Endothelial cell of umbilical vein (primary cell): ENCODE measurements at places on chromosomes 7 and 10.
A peak's percentile ranks its signal among the peaks of the same experiment; 100 is the strongest.

DNA sequence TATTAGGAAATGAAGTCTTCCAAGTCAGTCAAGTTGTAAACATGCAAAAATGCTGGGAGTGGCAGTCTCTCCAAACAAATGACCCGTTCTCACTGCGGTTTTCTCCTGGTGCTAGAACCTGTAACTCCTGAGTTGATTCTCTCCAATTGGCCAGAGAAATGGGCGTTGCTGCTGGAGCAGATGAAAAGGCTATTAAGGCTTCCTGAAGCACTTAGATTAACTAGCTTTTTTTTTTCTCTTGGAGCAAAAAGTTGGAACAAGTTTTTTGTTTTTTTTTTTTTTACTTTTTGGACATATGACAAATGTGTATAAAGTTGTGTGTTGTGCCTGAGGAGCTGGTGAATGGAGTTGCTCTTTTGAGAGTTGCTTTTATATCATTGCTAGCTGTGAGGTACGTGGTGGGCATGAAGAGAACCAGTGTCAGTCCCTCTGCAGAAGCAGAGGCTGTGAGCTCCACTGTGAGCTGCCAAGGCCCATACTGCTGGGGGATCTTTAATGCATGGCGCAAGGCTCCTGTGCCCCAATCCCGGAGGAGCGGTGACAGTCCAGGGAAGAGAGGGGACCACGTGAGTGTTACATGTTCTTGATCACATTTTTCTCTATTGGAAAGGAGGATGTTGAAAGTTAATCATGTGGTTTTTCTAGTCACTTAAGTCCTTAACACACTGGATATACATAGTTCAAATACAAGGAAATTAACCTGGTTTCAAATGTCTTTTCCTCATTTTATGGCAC, 393.6 kb upstream of the GALNT17 start:
- no peak for DNase-seq

GRCh38 chr7:28850699-28851098, 107.4 kb downstream of the TRIL start:
- no peak for DNase-seq

GRCh38 chr10:90930971-90931871, 10.3 kb upstream of the ANKRD1 start:
- peak; percentile 92 for DNase-seq

DNA sequence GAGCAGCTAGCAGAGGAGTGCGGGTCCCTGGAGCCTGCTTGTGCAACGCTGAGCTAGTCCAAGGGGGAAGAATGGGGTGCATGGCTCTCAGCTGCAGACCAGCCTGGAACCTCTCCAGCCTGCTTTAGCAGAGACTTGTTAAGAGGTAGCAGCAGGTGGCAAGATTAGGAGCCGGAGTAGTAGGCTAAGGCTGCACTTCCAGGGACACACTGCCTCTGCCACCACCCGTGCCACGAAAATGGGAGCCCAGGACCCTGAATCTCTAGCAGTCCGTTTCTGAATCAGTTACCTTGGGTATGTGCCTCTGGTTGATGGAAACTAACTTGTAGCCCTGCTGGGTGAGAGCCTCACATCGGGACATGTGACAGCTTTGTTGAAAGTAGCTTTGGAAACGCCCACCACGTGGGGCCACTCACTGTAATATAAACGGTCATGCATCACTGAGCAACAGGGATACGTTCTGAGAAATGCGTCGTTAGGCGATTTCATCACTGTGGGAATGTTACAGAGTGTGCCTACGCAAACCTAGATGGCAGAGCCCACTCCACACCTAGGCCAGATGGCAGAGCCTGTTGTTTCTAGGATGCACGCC, 25.9 kb downstream of the HTRA1 start:
- DNase-seq = no peak

- DNase-seq = no peak
These were observed 108.9 kb downstream of the NKX6-2 start for GRCh38 chr10:132677096-132677472.

- DNase-seq = no peak
These were observed 96.7 kb upstream of the BET1 start for GRCh38 chr7:94100723-94101345.

DNA sequence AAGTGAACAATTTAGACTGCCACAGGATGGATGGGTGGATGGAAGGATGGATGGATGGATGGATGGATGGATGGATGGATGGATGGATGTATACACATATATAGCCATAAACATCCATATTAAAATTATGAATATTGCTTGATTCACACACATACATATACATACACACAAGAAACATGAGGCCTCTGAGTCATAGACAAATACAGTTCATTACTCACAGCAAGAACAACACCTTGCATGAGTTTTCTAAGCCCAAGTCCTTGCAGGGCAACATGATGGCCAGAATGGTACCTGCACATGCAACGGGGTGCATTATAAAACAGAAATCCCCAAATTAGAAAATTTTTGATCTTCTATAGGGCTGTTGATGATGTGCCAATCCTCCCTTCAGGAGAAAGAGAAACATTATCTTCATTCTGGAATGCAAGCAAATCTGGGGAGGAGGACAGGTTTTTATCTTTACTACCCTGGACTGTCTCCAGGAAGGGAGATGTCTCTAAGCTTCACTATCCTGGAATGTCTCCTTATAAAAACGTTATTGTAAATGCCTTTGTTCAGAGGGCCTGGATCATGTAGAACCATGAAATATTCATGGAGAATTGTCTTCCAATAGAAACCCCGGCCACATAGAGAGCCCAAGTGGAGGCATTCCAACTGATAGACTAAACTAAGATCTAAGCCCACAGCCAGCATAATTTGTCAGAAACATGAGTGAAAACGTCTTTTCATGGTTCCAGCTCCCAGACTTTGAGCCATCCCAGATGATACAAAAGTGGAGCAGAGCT, 238.6 kb upstream of the LRRN3 start:
- no peak for DNase-seq

DNA sequence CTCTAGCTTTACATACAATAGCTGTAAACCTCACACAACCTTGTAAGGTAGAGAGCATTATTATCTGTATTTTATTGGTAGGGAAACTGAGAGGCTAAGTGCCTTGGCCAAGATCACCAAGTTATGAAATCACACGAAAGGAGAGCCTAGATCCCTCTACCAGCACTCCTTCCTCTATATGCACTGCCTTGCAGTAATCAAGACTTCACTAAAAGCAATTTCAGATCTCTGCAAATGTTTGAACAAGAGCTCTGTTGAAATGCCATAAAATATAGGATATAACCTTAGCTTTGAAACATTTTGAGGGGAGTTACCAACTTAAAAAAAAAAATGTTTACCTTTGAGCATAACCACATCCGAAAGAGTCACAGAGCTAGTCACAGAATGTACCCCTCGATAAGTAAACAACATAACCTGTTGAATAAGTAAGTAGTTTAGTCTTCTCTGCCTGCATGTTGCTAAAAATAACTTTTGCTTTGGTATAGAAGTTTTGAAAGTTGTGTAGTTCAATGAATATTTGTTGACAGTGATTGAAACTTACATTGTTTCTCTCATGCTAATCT, 709.4 kb downstream of the AUTS2 start:
- DNase-seq = no peak

DNA sequence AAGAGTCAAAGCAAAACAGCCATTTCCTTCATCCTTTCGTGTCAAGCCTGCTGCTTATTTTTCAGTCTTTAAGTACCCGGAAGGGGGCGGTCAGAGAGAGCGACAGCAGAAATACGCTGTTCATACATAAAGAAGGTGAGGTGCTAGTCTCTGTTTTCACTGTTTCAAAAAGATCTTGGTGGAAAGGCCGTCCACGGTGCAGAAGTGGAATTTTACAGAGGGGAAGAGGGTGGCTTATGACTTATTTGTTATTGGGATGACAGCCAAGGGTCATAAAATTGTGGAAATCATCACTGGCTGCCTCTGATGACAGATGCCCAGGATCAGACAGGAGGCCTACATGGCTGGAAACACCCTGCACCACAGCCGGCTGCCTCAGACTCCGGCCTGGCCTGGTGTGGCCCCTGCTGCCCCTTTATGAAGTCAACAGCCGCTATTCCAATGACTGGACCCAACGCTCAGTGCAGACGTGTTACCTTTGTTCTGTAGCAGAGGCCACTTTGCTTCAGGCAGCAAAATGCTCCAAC, 57.0 kb downstream of the HIPK2 start:
- DNase-seq = peak; percentile 95

DNA sequence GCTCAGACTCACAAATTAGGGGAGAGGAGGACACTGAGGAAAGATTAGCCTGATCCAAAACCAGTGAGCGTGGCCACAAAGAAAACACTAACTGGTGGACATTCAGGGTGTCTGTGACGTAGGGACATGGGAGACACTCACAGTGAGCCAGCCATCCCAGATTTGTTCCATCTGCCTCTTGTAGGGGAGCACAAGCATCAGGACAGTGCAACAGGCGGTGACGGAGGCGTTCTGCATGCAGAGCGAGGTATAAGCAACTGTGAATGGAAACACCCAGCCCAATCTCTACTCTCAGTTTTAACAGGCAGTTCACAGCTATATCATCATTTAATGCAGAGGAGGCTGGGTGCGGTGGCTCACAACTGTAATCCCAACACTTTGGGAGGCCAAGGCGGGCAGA, 52.8 kb upstream of the TOMM7 start:
- DNase-seq = no peak

DNA sequence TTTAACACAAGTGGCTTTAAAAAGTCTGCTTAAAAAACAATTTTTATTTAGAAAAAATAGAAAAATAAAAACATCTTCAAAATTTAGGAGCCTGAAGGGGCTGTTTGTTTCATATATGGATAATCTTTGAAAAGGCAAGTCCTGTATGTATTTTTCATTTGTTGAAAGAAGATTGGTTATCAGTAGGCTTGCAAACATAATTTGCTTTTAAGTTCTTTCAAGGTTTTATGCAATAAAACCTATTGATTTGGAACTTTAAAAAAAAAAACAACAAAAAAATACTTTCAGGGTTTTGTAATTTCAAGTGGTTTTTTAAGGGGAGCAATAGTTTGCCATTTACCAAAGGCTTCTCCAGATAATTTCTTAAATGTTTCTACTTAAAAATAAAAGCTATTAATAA, 35.6 kb downstream of the MPLKIP start:
- no peak for DNase-seq

- DNase-seq = no peak
These were observed 438.5 kb downstream of the GRID1 start for GRCh38 chr10:85927952-85928665.

- no peak for DNase-seq
These were observed 186.4 kb downstream of the KIF20B start for GRCh38 chr10:89887830-89888229.

DNA sequence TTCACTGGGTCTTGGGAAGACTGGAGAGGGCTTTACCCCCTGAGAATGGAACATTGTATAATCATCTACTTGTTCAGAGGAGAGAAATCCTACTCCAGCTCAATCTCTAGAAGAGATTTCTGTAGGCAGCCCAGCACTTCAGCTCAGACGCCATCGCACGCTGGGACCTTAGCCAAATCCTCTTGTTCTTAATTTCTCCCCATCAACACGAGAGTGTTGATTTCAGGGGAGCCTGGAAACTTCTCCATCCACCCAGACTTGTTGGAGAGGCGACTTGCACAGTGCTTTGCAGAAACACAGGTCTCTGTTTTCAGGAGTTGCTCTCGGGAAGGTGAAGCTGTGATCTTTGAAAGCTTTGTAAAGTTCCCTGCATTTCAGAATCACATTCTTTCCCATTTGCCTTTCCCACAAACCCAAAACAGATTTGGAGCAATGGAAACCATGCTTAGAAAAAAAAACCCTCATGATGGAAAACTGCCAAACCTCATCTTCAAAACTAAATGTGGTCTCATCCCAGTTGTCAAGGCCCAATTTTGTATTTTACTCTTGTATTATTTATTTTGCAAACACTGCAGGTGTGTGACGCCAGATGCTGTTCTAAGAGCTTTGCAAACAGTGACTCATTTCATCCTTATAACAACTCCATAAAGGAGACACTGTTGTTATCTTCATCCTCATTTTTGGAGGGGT, 60.9 kb downstream of the CALML3 start:
- DNase-seq = no peak

DNA sequence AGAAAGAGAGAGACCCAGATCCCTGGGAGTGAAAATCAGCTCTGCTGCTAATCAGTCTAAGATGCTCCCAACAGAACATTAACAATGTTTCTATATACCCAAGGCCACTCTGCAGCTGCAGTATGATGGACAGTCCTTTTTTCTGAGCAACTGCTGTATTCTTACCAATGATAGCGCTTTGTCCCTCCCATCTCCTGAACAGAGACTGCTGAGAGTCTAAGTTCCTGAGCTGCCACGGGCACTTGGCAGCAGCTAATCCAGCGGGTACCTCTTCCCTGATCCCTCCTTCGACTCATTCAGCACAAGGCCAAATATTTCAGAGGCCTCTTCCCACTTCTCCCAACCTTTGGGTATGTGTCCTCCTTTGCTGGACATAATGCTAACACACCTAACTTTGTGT, 7.7 kb downstream of the CPVL start:
- DNase-seq = no peak

DNA sequence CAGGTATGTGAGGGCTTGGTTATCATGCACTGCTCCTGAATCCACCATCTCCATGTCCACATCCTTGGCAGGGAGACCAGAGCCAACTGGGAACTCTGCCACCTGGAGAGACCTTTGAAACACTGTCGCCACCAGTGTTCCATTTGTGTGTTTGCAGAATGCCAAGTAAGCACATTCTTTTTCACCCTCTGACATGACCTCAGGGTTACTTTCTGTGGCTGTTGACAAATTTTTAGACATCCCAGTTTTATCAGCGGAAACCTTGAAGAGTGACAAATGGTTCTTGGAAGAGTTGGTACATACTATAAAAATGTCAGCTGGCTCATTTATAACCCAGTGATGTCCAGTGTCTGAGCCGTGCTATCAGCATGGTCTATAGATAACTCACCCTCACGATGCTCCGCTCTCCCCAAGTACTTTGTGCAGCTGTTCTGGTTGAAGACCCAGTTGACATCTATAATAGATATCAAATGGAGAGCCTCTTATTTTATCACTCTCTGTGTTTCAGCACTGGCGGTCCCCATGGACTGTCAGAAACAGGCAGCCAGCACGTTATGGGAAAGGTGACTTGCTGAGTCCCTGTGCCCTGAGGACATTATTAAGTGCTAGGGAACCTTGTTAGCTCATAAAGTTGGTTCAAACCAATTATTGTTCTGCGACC, 563.1 kb upstream of the GALNT17 start:
- DNase-seq = no peak

GRCh38 chr10:37713642-37714041, 143.8 kb downstream of the ZNF248 start:
- no peak for DNase-seq

GRCh38 chr7:16891338-16891737, 9.6 kb upstream of the AGR3 start:
- peak; percentile 56 for DNase-seq

GRCh38 chr7:33418251-33418701, 288.9 kb downstream of the BBS9 start:
- no peak for DNase-seq

DNA sequence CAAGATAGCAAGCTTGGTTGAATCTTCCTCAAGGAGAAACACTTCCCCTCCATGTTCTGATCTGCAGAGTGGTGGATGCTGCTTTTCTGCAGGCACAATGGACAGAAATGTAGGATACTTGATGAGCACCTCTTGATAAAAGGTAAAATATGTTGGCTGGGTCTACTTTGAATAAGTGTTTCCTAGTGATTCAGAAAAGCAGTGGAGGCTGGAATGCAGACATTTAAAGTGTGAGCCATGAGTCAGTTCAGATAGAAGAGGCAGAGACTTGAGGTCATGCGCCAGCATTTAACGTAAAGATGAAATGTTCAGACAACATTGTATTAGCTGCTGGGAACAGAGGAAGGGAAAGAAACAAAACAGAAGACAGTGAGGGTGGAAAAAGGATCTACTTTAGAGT, 403.1 kb downstream of the ADRA2A start:
- no peak for DNase-seq
